ENCODE measurements at places on chromosomes 5 and 9. TPM values are rescaled to one million over a fixed set of nuclear protein-coding genes. Genes with fewer than 3 reads are reported as not detected.

The GPRIN1 gene
- total RNA-seq = 0.57 TPM

The NME5 gene
- 3.0 TPM for total RNA-seq

The PAEP gene
- not detected for total RNA-seq

The SLC36A1 gene
- 7.8 TPM for total RNA-seq

The CAVIN4 gene
- total RNA-seq = 0.38 TPM

The MYOZ3 gene
- not detected for total RNA-seq

The PKD2L2 gene
- total RNA-seq = not detected

The SLC6A3 gene
- not detected for total RNA-seq

The NEK6 gene
- total RNA-seq = 2.0 TPM

The MCTP1 gene
- 5.7 TPM for total RNA-seq

DNA sequence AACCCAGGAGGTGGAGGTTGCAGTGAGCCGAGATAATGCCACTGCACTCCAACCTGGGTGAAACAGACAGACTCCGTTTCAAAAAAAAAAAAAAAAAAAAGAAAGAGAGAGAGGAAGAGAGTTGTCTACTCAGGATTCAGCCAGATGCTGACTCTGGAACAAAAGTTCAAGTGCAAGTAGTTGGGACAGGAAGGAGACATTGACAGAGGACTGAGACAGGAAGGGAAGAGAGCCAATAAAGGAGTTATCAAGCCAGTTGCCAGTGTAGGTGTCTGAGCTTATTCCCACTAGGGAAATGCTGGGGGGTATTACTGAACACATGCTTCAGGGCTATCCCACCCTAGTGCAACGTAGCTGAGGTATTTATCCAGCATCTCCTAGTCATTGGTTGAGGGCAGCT lies 147.7 kb upstream of the SLC1A3 start:
- H3K27ac ChIP-seq = no peak overlapping the region
- peaks cover 9% of the 10 kb centered on the region for H3K27me3 ChIP-seq
- no peak overlapping the region for H3K4me3 ChIP-seq
- H3K4me1 ChIP-seq = no peaks in the 10 kb centered on the region

GRCh38 chr5:140115186-140115500 lies 1.2 kb downstream of the PURA start:
- H3K4me3 ChIP-seq = peak overlapping the region; percentile 87
- no peak overlapping the region for H3K27ac ChIP-seq
- peaks cover 33% of the 10 kb centered on the region for H3K4me1 ChIP-seq
- no peaks in the 10 kb centered on the region for H3K27me3 ChIP-seq
- no peaks in the 10 kb centered on the region for H3K36me3 ChIP-seq
- no peak for DNase-seq

GRCh38 chr5:42366051-42366450 lies 57.2 kb upstream of the GHR start:
- H3K27me3 ChIP-seq = no peaks in the 10 kb centered on the region
- H3K27ac ChIP-seq = no peak overlapping the region
- no peak overlapping the region for H3K4me3 ChIP-seq
- H3K36me3 ChIP-seq = no peaks in the 10 kb centered on the region

- no peaks in the 10 kb centered on the region for H3K27me3 ChIP-seq
- peaks cover 34% of the 10 kb centered on the region for H3K4me1 ChIP-seq
- H3K36me3 ChIP-seq = no peaks in the 10 kb centered on the region
- no peak for DNase-seq
- no peak overlapping the region for H3K27ac ChIP-seq
Measured at GRCh38 chr9:91775011-91775707, 174.9 kb downstream of the ROR2 start.

GRCh38 chr5:101608322-101608721 lies 687.8 kb downstream of the SLCO4C1 start:
- H3K4me1 ChIP-seq = no peaks in the 10 kb centered on the region
- no peaks in the 10 kb centered on the region for H3K27me3 ChIP-seq

- H3K27me3 ChIP-seq = no peaks in the 10 kb centered on the region
- H3K36me3 ChIP-seq = no peaks in the 10 kb centered on the region
- no peaks in the 10 kb centered on the region for H3K4me1 ChIP-seq
- DNase-seq = no peak
Measured at GRCh38 chr5:125634216-125634835, 788.9 kb upstream of the GRAMD2B start.

DNA sequence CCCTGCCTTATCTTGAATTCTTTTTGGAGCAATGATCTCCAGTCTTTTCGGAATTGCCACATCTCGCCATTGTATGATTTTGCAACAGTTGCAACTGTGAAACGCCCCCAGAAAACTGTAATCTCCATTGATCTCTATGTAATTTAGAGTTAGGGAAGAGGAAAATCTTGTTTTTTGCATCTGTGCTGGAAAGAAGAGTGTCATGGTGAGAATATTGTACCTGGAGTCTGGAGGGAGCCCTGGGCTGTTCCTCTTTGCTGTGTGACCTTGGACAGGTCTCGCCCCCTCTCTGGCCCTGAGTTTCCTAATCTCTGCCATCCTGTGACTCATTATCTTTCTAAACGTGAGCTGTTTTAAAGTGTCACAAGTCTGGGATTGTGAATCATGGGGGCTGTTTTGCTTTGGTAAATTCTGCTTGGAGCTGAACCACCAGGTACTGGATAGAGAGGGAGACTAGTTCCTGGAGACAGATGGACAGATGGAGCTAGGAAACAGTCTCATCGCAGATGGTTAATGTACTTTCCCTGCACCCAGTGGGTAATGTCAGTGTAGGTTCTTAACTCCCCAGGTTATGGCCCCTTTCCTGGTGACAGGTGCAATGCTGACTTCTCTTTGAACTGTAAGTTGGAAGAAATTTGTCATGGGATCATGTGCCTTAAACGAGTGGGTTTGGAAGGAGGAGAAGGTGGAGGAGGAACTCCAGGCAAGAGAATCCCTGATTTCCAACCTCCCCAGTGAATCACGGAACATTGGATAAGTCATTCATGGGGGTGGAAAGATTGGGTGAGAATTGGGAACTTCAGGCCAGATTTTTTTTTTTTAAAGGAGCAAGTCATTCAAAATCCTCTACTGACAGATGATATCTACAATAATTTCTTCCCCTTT lies 19.6 kb downstream of the PPARGC1B start:
- no peak for DNase-seq
- no peaks in the 10 kb centered on the region for H3K36me3 ChIP-seq

DNA sequence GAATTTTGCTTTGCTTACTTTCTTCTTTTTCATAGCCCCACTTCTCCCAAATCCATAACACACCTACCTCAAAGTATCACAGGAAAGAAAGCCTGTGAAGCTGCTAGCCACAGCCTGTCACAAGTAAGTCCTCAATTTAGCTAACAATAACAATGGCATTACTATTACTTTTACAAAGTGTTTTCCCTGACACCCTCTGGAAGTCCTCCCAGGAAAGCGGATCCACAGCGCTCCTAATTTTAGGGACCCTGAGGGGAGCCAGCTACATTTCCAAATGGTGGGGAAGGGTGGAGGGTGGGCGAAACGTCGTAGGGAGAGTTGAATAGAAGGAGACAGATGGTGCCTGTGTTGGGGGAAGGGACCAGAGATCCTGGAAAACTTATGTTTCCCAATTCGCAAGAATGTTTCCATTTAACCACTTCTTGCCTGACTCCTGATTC lies 523 bp upstream of the WWC1 start:
- H3K27ac ChIP-seq = peak overlapping the region; percentile 72
- peaks cover 5% of the 10 kb centered on the region for H3K27me3 ChIP-seq
- peaks cover 5% of the 10 kb centered on the region for H3K4me1 ChIP-seq
- H3K4me3 ChIP-seq = peak overlapping the region; percentile 70
- no peak for DNase-seq

- H3K4me1 ChIP-seq = no peaks in the 10 kb centered on the region
- no peaks in the 10 kb centered on the region for H3K36me3 ChIP-seq
- no peak overlapping the region for H3K4me3 ChIP-seq
- H3K27ac ChIP-seq = no peak overlapping the region
Measured at GRCh38 chr9:114228016-114228808, 72.9 kb downstream of the COL27A1 start.

DNA sequence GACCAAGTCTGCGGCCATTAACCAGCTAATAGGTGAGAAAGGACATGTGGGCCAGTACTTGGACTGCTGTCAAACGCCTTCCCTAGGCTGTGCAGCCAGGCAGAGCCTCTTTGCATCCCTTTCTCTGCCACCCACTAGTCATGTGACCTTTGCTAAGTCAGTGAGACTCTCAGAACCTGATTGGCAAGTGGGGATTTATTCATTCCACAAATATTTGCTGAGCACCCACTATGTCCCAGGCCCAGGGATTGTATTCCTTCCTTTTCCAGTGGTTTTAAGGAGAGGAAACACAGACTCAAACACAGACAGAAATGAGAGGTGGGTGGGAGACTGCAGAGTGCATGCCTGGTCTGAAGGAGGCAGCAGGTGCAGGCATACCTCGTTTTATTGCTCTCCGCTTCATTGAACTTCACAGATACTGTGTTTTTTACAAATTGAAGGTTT lies 71.6 kb upstream of the GALNT10 start:
- no peak overlapping the region for H3K4me3 ChIP-seq
- DNase-seq = no peak
- H3K27ac ChIP-seq = no peak overlapping the region
- H3K4me1 ChIP-seq = no peaks in the 10 kb centered on the region

- no peak overlapping the region for H3K4me3 ChIP-seq
- no peaks in the 10 kb centered on the region for H3K4me1 ChIP-seq
- no peak for DNase-seq
- no peak overlapping the region for H3K27ac ChIP-seq
- H3K36me3 ChIP-seq = no peaks in the 10 kb centered on the region
Measured at GRCh38 chr5:181107699-181108098, 23.3 kb downstream of the OR2V1 start.

GRCh38 chr5:56088967-56089829 lies 94.4 kb upstream of the IL6ST start:
- H3K4me3 ChIP-seq = no peak overlapping the region
- H3K27me3 ChIP-seq = no peaks in the 10 kb centered on the region
- H3K4me1 ChIP-seq = no peaks in the 10 kb centered on the region
- no peaks in the 10 kb centered on the region for H3K36me3 ChIP-seq

GRCh38 chr9:5579881-5580280 lies 49.0 kb upstream of the RIC1 start:
- H3K4me1 ChIP-seq = peaks cover 10% of the 10 kb centered on the region
- H3K27me3 ChIP-seq = no peaks in the 10 kb centered on the region
- H3K27ac ChIP-seq = no peak overlapping the region
- H3K36me3 ChIP-seq = no peaks in the 10 kb centered on the region

DNA sequence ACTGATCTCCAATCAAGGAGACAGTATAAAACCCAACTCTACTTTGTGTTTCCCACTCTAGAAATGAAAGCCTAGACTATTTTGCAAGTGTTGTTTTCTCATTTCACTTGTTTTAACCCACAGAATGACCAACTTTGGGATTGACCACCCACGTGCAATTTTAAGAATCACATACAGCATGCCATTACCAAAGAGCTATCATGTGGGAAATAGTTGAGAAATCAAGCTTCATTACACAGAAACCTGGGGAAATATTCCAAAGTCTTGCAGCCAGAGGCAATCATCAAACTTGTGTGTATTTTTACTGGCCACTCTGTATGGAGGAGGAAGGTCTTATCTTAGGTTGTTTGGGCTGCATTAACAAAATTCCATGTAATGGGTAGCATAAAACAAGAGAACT lies 451.4 kb upstream of the DAB2 start:
- H3K27me3 ChIP-seq = no peaks in the 10 kb centered on the region
- no peak for DNase-seq
- no peak overlapping the region for H3K4me3 ChIP-seq
- H3K27ac ChIP-seq = no peak overlapping the region
- no peaks in the 10 kb centered on the region for H3K4me1 ChIP-seq

DNA sequence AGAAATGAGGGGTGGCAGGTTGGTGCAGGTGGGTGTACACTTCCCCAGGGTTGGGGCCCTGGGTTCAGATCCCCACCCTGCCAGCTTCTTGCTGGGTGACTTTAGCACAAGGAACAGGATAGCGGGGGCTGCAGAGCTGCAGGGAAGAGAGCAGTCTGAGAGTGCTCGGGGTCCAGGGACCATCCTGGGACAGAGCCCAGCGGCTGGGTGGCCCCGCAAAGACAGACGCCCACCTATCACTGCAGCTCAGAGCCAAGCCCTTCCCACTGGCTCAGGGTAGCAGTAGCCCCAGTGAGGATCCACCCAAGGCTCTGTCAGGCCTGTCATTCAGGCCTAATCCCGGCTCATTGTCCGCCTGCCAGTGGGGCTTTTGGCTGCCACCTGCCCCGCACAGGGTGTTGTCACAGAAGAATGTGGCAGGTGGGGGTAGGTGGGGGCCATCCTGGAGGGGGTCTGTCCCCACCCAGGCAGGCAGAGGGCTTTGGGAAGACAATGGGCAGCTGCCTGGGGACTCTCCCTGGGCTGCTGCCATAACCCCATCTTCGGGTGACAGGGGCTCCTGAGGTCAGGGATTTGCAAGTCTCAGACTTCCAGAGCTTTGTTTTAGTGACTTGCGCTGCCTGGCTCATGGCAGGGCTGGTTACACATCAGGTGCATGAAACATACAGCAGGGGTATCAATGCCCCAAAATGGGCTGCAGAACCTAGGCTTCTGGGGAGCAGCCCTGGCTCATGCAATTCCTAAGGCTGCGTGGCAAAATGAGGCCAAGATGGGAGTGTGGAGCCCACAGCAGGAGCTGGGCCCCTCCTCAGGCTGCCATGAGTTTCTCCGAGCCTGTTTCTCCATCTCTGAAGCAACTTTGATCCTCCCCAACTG lies 52.1 kb downstream of the BARX1 start:
- H3K4me1 ChIP-seq = no peaks in the 10 kb centered on the region
- no peaks in the 10 kb centered on the region for H3K36me3 ChIP-seq
- no peaks in the 10 kb centered on the region for H3K27me3 ChIP-seq
- no peak overlapping the region for H3K27ac ChIP-seq

DNA sequence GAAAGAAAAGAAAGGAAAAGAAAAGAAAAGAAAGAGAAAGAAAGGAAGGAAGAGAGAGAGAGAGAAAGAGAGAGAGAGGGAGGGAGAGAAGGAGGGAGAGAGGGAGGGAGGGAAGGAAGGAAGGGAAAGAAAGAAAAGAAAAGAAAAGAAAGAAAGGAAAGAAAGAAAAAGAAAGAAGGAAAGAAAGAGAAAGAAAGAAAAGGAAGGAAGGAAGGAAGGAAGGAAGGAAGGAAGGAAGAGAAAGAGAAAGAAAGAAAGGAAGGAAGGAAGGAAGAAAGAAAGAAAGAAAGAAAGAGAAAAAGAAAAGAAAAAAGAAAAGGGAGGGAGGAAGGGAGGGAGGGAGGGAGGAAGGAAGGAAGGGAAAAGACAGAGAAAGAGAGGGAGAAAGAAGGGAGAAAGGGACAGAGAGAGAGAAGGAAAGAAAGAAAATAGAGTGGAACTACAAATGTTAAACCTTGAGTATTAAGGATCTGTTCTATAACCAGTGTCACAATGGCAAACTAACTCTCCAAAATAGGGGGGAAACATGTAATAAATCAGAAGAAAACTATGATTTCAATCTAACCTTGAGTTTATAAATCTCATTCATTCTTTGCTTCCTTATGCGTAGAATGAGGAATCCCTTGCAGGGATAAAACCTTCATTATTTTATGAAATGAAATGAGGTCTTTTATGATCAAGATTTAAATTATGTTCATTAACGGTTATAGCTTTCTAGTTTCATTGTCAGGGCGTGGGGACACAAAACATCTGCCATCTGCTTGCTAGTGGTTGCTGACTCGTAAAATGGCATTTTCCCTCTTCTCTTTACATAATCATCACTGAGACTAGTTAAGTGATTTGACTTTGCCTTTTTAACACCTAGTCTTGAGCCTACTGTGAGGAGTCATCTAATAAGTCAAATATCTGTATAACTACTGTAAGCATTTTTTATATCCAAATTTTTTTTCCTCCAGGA lies 40.7 kb upstream of the RAD23B start:
- H3K4me1 ChIP-seq = no peaks in the 10 kb centered on the region
- H3K4me3 ChIP-seq = no peak overlapping the region
- no peak for DNase-seq
- H3K27ac ChIP-seq = no peak overlapping the region

GRCh38 chr5:180704362-180704761 lies 35.5 kb downstream of the OR2Y1 start:
- H3K4me1 ChIP-seq = no peaks in the 10 kb centered on the region
- no peak overlapping the region for H3K4me3 ChIP-seq
- no peak overlapping the region for H3K27ac ChIP-seq
- no peaks in the 10 kb centered on the region for H3K27me3 ChIP-seq
- H3K36me3 ChIP-seq = no peaks in the 10 kb centered on the region

All from esophagus squamous epithelium (tissue), 5 donors.